Lung (tissue), 17 donors: ENCODE measurements at places on chromosomes 5 and 9.

DNA sequence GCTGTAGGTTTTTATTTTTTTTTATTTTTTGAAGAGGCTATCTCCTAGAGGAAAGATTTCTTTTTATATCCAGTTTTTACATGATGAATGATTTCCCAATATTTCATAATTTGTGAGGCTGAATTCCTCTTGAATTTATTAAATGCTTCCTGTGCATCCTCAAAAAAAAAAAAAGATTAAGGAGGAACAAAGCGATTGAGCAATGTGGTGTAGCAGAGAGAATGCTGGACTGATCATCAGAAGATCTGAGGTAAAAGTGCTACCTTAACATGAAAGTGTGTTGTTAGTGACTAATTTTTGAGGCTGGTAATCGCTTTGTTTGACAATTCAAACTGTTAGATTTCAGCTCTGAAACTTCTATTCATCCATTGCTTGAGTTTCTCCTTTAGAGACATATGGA lies 125.1 kb downstream of the ESM1 start:
- no peak for DNase-seq

GRCh38 chr9:12993466-12993865 lies 218.6 kb downstream of the LURAP1L start:
- no peak for DNase-seq

GRCh38 chr5:9207817-9208418 lies 338.0 kb downstream of the SEMA5A start:
- peak; percentile 87 for DNase-seq

- no peak for DNase-seq
These were observed 255.7 kb downstream of the CHSY3 start for GRCh38 chr5:130159968-130160367.

DNA sequence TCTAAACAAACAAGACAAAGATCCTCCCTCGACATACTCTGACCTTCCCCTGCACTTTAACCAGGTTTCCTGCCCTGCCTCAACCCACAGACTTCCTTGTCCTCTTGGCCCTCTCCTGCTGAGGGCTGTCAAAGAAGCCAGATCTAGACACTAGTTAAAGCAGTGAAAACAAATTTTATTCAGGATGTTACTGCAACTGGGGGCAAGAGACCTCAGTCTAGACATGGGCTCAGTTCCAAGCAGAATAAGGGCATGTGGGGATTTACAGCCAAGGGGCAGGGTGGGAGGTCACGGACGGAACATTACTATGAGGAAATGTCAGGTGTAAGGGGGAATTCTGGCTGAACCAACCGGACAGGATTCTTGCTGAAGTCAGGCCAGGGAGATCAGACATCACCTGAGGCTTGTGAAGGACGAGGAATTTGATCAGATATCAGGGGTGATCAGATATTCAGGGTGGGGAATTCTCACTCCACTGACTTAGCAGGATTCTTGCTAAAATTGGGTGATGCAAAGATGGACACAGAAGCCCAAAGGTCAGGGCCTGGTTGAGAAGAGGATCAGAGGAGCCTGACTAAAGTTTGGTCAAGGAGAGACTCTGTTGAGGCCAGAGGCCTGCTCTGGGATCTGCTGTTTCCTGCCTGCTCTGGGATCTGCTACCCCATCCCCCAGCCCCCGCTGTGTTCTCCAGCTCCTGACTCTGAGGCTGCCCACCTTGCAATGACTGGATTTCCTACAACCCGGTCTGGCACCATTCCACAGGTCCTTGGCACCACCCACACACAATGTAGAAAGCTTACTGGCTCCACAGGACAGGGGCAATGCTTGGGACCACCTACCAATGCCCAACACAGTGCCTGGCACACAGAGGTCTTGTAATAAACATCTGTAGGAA lies 21.5 kb downstream of the GABBR2 start:
- no peak for DNase-seq

DNA sequence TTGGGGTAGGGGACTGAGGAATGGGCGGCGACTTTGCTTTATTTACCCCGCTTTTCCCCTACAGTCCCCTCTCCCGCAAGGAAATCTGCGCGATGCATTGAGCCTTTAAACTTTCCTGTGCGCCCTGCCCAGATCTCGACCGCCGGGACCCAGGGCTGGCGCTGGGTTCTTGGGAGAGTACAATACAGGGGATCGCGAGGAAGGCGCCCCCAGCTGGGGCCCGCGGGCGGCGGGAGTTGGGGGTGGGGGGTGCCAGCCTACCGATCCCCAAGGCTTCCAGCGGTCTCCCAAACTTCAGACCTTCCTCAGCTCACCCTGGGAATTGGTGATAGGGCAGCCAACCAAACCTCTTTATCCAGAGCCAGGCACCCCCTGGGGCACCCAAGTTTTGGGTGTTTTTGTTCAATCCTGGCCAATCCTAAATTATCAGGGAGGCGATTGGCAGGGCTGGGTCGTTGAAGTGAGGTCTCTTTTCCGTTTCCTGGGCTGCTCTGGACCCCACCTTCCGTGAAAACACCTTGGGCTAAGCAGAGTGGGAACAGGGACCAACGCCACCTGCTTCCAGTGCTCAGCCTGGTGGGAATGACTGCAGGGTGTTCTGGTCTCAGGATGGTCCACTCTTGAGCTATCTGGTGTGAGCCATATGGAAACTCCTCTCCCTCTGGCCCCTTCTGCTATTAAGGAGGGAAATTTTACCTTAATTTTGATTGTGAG lies 51.4 kb upstream of the DAB2IP start:
- DNase-seq, result no peak

DNA sequence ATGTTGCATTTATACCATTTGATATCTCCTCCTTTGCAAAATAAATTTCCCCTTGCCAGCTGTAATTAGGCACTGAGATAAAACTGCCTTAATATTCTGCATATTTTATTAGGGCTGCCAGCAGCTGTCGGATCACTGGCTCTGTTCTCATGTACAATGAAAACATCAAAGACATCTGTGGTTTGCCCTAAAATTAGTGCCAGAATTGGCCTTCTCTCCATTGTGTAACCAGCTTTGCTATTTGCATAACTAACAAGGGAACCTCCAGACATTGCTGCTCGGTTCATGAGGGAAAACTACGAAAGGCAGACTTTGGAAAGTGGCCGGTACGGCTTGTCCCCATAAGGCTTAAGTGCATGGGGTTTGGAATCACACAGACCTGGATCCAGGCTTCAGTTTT lies 45.5 kb upstream of the KIF2A start:
- peak; percentile 78 for DNase-seq

GRCh38 chr9:81416476-81417298 lies 272.7 kb downstream of the TLE1 start:
- DNase-seq, result no peak

- DNase-seq, result peak; percentile 57
These were observed 67.6 kb downstream of the HMCN2 start for GRCh38 chr9:130333041-130333711.

DNA sequence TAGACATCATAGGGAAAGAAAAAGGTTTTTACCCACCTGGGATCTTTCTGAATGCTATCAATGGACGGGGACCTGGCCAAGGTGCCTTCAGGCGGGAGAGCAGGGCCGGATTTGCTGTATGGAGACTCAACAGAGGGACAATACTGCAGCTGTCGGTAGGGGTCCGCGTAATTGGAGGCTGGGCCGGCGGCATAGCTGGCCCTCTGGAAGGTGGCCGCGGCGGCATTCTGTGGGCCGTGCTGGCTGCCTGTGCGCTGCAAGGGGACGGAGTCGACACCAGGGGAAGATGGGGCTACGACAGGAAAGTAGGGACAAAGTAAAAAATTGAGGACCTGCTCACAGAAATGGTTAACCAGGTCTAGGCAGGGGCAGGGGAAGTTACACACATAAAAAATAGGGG lies 557.9 kb downstream of the CTNND2 start:
- no peak for DNase-seq

- no peak for DNase-seq
These were observed 960 bp upstream of the CTNND2 start for GRCh38 chr5:11905206-11905605.

GRCh38 chr5:104967806-104968410 lies 1405.3 kb upstream of the NUDT12 start:
- DNase-seq, result no peak

DNA sequence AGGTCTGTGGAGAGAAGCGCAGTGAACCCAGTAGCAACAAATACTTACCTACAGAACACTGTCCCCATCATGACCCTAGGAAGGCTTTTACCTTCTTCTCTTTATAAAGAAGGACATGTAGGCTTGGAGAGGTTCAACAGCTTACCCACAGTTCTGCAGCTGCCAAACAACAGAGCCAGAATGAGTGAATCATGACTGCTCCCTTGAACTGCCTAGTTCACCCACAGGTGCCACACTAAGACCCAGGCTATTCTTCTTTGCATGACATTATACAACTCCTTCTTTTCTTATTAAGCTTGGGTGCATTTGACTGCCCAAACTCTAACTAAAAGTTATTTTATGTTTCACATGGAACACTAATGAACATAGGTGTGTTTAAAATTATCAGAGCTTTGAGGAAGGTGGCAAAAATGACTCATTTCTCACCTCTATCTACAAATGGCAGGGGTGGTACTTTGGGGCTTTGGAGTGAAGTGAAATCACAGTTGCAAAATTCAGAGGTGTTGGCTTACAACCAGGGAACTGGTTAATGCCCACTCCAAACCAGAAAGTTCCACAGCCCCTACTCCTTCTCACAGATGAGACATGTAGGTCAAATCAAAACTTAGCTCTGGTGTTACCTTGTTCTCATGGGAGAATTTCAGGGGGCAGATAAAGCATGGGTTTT lies 201.6 kb downstream of the SEMA6A start:
- DNase-seq, result no peak

DNA sequence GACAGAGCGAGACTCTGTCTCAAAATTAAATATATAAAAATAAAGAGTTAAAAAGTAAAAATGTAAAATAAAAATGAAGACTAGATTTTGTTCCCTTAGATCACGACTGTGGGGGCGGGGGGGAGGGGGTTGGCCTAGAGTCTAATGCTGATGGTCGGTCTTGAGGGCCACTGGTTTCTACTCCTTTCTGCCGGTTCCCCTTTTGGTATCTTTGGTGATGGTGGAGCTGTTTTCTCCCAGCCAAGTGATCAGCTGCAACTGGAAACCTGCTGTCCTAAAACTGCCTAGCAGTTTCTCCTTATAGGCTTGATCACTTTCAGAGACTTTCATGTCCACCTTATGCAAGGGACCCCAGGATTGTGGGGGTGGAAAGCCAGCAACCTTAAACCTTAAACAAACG lies 1.1 kb downstream of the SRD5A1 start:
- DNase-seq, result peak; percentile 4

- DNase-seq, result no peak
These were observed 25.6 kb downstream of the LYRM7 start for GRCh38 chr5:131196331-131196730.

GRCh38 chr5:1734271-1734907 lies 65.2 kb downstream of the MRPL36 start:
- no peak for DNase-seq

- DNase-seq, result no peak
These were observed 23.0 kb downstream of the FRRS1L start for GRCh38 chr9:109143881-109144562.

GRCh38 chr9:137740312-137740711 lies 121.5 kb downstream of the EHMT1 start:
- peak; percentile 87 for DNase-seq

GRCh38 chr9:137959641-137960411 lies 82.2 kb downstream of the CACNA1B start:
- DNase-seq, result no peak

DNA sequence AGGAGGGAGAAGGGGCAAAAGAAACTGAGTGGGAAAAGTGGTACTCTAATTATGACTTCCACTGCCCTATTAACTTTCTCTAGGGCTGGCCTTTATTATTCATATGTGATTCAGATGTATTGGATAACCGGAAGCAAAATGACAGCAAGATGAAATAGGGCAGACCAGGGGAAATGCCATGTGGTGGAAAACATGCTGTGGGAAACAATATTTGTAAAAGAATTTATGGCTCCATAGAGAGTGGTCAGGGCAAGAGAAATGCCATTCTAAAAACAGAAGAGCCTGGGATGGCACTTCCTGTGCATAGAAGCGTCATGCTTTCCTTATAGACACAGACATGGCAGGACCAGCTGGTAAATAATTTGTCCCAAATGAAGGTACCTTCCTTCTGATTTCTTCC lies 67.7 kb downstream of the MEGF10 start:
- DNase-seq, result no peak

DNA sequence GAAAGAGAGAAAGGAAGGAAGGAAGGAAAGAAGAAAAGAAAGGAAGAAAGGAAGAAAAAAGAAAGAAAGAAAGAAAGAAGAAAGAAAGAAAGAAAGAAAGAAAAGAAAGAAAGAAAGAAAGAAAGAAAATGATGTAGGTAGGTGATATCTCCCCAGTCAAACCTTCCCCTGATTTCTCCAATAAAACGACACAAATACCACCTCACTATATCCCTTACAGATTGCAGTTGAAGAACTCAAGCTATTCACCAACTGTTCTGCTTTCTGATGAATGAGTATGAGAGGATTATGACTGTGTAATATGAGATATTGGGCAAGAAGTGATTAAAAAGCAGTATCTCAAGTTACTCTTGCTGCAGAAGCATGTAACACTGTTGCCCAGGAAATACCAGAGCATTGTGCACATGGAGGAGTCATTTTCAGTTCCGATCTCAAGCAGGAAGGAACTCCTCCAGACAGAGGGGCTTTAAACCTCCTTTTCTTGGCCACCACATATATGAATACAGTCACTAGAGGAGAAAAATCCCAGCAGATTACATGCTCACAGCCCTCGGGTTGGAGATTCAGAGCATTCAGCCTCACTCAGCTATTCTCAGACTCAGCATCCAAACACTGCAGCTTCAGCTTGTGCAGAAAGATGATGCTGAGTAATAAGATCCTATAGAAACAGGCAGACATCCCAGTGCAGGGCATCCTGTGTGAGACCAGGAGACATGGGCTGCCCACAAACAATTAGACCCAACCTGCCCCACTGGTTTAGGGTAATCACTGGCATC lies 61.4 kb downstream of the UGCG start:
- DNase-seq, result peak; percentile 91

DNA sequence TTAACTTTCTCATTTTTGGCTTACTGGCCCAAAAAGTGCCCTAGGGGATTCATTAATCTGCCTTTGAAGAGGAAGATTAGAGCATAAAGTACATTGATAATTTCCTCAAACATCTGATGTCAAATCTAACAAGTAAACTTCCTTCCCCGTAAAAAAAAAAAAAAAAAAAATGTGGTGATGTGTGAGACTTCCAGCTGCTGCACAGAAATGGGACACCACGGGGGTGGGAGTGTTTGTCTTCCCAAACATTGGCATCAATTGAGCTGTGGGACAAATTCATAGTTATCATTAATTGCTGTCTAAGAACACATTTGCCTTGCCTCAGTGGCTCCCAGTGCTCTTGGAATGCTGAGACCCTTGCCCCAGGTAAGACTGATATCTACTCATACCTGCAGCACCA lies 149.6 kb downstream of the ADAMTS12 start:
- peak; percentile 66 for DNase-seq

GRCh38 chr5:174953871-174954270 lies 229.5 kb downstream of the MSX2 start:
- DNase-seq, result peak; percentile 11

DNA sequence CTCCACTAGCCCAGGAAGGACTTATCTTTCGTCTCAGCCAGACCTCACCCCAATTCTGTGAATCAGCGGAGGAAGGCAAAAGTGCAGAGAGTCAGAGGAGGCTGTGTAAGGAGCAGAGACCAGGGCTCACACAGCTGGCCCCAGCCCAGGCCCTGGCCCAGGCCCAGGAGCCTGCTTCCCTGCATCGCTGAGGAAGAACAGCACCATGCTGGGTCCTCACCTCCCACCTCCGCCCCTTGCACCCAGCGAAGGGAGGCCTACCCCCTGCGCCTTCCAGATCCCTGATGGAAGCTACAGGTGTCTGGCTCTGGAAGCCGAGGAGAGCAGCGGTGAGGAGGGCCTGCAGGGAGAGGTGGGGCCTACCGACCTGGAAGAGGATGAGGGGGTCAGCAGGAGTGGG lies 22.3 kb upstream of the SYNPO start:
- DNase-seq, result peak; percentile 70
